CD4-positive, alpha-beta T cell (primary cell): ENCODE measurements at places on chromosomes 2 and 18.

GRCh38 chr2:143558665-143559064 lies 429.4 kb downstream of the ARHGAP15 start:
- DNase-seq: no peak

DNA sequence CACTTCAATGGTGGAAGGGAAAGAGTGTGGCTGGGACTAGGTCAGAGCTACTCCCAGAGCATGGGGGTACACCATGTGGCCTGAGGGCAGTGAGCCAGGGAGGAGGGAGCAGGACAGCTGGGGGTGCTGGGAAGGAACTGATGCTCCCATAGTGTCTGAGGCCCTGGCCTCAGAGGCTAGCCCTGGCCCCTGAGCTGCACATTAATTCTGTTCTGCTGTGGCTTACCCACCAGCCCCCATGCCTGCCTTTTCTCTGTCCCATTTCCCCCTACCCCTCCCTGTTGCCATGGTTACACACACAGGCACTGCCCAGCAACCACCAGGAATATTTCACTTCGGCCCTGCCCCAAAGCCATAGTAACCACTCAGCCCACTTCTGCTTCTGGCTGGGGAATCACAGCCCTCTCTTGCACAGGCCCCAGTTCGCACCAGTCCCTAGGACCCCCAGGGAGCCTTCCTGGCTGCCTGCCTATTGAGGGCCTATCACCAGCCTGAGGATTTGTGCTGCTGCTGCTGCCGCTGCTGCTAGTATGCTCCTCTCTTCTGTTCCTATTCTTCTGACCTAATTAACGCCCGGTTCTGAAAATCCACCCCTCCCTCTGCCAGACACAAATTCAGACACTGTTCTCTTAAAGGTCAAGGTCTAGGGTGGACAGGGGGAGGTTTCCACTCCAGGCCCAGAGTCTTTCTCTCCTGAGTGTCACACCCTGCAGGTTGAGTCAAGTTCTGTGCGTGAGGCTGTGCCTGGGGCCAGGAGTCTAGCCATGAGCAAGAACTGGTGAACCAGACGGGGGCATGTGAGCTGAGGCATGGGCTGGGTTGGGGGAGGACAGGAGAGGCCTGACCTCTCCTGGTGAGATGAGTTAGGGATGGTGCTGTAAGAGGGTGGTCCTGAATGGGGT lies 87.1 kb upstream of the MCFD2 start:
- no peak for DNase-seq

DNA sequence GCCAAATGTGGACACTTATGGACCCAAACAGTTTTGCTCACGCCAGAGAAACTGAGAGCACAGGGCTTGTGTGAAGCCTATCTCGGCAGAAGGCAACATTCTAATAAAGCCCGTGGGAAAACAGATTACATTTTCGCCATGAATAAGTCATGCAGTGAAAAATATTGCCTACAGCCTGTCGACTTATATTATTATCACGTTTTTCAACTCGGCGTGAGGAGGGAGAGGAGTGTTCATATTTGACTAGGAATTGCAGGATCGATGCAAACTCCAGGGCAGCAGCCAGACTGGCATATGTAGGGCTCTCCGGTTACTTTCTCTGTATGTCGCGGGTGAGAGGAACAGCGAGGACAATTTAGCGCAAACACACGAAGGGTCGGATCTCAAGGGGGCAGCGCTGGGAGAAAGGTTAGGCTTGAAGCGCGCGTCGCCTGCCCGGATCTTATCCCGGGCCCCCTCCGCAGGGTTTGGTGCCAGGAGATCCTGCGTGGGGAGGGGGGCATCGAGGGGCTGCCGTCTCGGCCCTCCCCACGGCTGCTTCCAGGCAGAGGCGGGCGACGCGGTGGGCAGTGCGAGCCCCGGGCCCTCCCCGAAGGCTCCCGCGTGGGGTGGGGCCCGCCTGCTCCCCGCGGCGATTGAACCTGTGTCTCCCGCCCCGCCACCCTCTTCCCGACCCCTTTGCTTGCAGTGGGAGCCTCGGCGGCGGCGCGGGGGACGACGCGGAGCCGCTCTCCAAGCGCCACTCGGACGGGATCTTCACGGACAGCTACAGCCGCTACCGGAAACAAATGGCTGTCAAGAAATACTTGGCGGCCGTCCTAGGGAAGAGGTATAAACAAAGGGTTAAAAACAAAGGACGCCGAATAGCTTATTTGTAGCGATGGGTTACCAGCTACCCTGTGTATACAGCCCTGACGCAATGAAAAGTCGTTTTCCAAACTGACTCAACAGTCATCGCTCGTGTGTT lies 4.4 kb downstream of the ADCYAP1 start:
- no peak for DNase-seq

DNA sequence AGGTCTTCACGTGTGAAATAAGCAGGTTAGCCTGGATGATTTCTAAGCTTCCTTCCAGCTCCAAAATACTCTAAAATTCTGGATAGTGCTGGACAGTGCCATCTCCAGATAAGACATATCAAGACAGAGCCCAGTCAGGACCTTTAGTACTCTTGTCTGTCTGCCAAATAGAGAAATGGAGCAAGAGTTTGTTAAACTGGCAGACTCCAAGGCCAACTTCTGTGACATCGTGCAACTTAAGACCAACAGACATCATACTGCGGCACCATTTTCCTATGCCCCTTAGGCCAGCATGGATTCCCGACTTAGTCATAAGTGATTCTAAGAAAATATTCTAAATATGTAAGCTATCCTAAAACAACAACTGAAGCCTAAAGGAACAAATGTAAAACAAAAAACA lies 118.6 kb downstream of the RBMS1 start:
- no peak for DNase-seq

- DNase-seq: no peak
Measured at GRCh38 chr2:189835855-189836558, 51.8 kb downstream of the PMS1 start.

DNA sequence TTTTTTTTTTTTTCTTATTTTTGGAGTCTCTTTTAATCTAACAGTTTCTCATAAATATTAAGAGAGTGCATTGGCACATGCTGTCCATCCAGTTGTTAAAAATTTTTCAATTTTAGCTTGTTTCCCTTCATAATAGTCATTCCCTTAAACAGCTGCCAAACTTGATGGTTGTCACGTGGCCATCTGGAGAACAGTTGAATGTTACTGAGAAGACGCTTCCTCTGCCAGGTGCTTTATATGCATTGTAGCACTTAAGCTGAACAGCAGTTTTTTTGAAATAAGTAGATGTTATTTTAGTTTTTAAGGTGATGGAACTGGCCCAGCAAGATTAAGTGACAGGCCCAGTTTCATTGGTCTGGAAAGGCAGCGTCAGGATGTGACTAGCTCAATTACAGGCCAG lies 3.3 kb downstream of the SMARCAL1 start:
- DNase-seq: no peak

DNA sequence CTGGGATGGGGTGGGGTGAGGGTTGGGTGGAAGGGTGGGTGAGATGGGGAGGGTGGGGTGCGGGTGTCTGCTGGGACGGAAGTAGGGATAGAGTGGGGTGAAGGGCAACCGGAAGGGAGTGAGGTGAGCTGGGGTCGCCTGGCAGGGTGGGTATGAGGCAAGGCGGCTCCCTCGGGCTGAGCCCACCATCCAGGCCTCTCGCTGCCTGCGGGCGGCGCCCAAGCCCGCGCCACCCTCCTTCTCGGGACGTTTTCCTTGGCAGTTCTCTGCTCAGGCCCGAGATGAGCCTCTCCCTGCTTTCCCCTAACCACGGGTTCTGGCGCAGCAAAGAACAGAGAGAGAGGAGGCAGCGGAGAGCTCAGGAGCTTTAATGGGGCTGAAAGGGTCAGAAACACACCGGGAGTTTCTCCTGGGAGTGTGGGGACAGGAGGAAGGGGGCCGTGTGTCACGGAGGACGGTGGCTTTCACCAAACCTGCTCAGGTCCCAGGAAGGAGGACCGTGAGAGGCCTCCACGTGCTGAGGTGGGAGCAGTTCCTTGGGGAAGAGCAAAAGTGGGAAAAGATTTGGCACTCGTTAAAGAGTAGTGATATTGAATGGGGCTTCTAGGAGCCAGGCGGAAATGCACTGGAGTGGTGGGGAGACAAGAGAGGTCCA lies 4.1 kb downstream of the FEV start:
- no peak for DNase-seq

- no peak for DNase-seq
Measured at GRCh38 chr2:120793682-120794403, 58.2 kb downstream of the GLI2 start.

GRCh38 chr18:77102259-77103040 lies 30.1 kb downstream of the MBP start:
- no peak for DNase-seq

DNA sequence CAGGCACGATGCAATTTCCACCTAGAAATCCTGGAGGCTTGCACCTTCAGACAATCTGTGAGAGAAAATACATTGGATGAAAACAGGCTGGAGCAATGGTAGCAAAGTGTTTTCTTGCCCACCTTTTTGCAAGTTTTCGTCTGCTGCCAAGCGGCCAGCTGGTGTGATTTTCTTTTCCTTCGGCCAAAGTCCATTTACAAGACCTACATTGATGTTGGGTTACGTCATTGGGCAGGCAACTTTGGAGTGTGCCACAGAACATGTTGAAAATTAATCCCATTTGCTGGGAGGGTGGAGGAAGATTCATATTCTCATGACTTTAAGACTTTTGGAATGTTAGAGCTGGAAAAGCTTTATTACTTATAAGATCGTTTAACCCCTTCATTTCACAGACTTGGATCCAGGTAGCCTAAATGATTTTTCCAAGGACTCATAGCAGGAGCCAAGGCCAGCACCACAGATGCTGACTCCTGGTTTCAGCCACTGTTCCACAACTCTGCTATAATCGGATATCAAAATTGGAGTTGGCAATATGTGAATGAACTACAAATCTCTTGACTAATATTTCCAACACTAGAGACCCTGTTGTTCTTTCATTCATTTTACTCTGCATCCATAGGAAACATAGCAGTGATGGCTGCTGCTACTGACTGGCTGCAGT lies 352.1 kb downstream of the RND3 start:
- no peak for DNase-seq

GRCh38 chr2:8659092-8659734 lies 22.6 kb upstream of the ID2 start:
- DNase-seq: no peak

- DNase-seq: no peak
Measured at GRCh38 chr2:9488583-9489547, 14.5 kb downstream of the IAH1 start.

DNA sequence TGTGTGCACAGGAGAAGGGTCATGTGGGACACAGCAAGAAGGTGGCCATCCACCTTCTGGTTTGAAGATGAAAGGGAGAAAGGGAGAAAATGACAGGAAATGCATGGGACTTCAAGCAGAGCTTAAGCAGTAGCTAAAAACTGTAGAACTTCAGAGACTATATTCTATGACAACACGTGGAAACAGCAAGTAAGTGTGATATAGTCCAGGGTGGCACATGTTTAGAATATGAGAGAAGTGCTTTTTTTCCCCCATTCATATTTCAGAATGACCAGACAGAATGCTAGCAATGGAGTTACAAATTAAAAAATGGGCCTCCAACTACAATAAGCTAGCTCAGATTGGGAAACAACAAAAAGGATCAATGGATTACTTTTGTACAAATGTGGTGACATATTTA lies 1042.2 kb downstream of the TMEM182 start:
- DNase-seq: no peak

DNA sequence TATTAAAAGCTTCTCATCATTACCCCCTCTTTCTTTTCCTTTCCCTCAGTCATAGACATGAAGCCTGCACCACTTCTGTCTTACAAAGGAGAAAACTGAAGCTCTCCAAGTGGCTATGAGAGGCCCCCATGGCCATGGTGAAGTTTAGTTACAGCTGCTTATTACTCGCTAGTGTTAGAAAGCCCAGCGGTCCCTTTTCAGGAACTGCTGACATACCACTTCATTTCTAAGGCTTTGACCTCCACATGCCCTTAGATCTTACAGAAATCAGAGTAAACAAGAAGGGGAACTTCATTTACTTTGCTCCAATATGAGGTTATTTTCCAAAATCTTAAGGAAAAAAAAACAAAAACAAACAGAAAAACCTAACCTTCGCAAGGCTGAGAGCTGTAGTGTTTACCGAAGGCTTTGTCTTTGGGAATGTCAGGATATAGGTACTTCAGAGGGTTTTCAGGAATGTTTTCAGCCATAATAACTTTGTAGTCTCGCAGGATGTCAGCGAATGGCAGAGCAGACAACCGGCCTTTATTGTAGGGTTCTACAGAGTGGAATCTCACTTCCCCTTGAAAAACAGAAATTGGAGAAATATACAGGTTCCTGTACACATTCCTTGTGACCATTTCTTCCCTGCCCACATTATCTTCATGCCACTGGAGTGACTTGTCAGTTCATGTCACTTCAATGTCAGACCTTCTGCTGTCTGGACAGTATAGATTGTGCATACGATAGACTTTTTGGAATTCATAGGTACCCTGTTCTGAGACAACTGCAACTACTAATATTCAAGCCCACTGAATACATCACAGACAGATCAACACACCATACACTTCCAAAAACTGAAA lies 18.8 kb upstream of the STAT1 start:
- DNase-seq: no peak

DNA sequence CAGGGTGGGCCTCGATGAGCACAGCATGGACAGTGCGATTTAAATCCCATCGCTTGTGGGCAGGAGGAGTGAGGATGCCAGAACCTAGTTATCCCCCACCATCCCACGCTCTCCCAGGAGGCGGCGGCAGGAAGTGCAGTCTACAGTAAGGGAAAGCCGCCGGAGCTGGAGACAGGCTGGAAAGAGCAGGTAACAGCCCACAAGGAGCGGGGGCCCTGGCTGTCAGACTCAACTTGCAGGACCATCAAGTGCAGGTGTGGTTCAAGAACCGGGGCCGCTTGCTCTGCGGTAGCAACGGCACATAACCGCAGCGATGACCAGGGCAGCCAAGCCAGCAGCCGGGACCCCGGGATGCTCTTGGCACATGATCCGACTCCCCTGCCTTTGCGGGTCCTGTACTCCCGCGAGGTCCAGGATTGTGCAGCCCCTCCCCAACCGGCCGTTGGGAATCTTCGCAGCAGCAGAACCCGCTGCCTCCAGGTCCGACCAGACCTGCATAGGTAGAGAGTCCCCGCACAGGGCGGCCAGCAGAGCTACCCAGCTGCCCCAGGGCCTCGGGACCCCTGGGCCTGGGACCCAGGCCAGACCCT lies 82.1 kb downstream of the BIN1 start:
- no peak for DNase-seq

DNA sequence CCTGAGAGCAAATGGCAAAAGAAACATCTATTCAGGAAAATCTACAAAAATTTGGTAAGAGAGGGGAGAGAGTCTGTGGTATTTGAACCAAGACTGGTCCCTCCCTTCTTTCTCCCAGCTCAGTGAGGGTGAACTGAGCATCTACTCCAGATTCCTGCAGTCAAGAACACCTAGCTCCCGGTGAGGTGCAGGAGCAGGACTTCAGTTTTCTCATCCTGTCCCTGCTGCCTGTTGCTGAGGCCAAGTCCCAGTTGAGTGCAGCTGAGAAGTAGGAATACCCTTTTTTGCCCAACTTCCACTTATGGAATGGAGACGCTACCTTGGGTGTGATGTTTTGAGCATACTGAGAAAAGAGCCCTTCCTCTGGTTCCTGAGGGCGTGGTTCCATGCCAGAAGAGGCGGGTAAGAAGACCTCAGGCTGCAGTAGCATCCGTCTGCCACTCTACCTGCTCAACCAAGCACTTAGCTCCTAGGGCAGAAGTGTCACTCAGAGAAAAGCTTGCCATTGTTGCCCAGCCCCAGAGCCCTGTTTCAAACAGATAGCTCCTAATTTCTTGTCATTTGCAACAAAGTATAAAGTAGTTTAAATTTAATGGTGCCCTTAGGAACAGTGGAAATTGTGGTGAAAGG lies 112.9 kb downstream of the SOS1 start:
- DNase-seq: no peak

- DNase-seq: no peak
Measured at GRCh38 chr2:66488946-66489345, 54.0 kb downstream of the MEIS1 start.

GRCh38 chr2:104049981-104050380 lies 803.9 kb upstream of the POU3F3 start:
- DNase-seq: no peak

- DNase-seq: no peak
Measured at GRCh38 chr18:25787276-25787675, 303.1 kb downstream of the SS18 start.
